ENCODE measurements at places on chromosomes 2 and 18. TPM values are rescaled to one million over a fixed set of nuclear protein-coding genes. Genes with fewer than 3 reads are reported as not detected.

DNA sequence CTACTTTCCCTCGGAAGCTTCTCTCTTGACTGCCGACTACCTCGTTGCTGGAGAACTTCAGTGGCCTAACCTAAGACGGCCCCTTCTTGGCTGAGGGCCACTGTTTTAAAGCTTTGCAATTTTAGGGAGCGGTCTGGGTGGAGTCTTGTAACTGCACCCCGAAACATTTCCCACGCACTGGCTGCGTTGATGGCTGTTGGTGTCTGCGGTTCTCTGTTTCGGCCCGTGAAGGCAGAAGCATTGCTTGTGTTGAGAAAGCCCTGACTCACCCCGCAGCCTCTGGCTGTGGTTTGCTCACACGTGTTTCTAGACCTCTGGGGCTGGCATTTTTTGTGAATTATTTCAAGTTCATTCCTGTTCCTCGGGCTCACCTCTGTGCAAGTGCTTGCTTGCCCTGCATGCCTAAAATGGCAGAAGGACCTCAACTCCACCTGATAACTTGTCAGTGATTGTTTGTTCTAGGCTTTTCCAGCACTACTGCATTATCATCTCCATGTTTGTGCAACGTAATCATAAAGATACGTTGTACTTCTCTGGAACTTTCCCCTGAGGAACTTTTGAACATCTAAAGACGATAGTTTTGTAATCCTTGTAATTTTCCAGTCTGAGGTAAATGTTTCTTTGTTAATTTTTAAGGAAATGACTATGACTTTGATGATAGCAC lies 94.2 kb upstream of the DLX2 start:
- no peak for DNase-seq

- no peak for DNase-seq
These were observed 1288.6 kb upstream of the CDH2 start for GRCh38 chr18:29465526-29465925.

- no peak for DNase-seq
These were observed 36.0 kb upstream of the IKZF2 start for GRCh38 chr2:213187386-213187785.

DNA sequence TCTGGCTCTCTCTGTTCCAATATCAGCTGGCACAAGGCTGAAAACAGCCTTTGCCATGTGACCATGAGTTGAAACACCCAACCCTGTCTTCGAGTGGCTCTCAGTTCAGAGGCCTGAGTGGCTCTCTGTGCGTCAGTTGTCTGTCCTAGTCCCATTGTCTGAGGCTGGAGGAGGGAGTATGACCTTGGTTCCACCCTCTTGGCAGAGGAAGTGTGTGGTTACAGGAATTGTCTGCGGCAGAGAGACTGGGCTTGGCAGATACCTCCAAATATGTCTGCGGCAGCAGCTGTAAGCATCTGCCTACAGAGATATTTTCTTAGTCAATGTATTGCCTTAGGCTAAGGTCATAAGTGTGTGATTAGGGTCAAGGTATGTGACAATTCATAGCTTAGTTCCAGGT lies 32.6 kb downstream of the CNGA3 start:
- no peak for DNase-seq

DNA sequence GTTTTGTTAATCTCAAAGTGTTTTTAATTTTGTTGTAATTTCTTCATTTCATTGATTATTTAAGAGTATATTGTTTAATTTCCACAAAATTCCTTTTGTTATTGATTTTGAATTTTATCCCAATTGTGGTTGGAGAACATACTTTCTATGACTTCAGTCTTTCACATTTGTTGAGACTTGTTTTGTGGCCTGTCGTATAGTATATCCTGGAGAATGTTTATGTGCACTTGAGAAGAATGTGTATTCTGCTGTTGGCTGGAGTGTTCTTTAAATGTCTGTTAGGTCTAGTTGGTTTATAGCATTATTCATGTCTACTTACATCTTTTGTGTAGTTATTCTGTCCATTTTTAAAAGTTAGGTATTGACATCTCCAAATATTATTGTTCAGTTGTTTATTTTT lies 120.3 kb downstream of the TTC27 start:
- no peak for DNase-seq

- DNase-seq, result no peak
These were observed 316.2 kb downstream of the GBX2 start for GRCh38 chr2:235851828-235852525.

- DNase-seq, result no peak
These were observed 23.5 kb upstream of the ELAC1 start for GRCh38 chr18:50944245-50944932.

The ASAP2 gene
- 57.9 TPM for polyA plus RNA-seq

DNA sequence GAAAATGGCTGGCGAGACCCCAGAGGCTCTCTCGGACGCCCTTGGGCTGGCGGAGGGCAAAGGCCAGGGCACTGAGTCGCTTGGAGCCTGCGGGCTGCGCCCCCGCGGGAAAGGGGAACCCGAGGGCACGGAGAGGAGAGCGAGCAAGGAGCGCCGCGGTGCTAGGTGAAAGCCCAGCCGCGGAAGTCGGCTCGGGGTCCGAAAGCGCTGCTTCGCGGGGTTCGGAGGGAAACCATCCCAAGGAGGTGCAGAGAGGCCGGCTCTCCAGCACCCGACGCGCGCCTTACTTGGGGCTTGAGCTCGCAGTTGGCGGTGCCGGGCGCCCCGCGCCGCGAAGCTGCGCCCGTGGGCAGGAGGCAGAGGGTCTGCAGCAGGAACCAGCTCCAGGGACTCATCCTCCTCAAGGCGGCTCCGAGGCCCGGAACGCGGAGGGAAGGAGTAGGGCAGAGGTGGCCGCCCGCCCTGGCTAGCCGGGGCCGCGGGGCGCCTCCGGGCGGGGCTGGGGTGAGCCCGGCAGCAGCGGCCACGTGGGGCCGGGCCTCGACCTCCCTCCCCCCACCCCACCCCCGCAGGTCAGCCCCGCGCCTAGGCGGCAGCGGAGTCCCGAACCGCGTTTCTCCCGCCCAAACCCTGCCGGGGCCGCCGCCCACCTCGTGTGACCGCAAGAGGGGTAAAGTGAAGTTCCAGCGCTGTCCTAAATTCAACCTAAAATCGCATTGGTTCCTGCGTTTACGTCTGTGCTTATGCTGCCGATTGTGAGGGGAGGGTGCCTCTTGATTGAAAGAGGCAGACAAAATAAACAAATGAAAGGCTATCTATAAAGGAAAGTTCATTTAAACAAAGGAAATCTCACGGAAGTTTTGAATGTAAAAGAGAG lies at the start of gene TRABD2A:
Gene TRABD2A, minus strand, starts transcription at position 440 of the 877 bp plus-strand sequence. Its CDS starts 45 bp downstream, at position 395.
- no peak for DNase-seq

GRCh38 chr2:74653589-74653984 lies 460 bp upstream of the SEMA4F start:
- DNase-seq, result no peak

The C2orf80 gene
- 0.85 TPM for polyA plus RNA-seq

The UGT1A10 gene
- polyA plus RNA-seq, result not detected

The MC4R gene
- polyA plus RNA-seq, result 0.24 TPM

DNA sequence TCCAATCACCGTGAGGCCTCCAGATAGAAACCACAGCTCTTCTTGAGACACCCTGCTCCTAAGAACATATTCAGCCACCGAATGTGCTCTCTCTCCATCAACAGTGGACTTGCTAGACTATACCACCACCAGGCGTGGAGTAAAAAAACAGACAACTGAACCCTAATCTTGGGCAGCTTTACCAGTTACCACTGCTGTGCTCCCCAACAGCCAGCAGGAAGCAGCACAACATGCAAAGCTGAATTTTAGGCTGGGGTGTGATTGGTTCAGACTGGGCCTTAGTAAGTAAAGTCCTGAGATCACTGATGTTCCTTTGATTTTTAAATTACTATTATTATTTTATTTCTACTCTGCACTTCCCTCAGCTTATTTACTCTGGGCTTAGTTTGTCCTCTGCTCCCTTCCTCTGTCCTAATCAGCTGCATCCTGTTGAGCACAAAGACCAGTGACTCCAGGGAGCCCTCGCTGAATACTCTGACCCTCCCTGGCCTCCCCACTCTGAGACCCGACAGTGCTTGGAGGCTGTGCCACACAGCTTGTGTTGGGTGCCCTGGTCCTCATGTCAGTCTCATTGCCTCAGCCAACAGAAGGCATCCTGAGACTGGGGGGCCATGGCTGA lies 21.9 kb downstream of the MRPL35 start:
- DNase-seq, result no peak

The CHST9 gene
- 6.2 TPM for polyA plus RNA-seq

- no peak for DNase-seq
These were observed 33.4 kb downstream of the OSBPL1A start for GRCh38 chr18:24364177-24364576.

- no peak for DNase-seq
These were observed 18.0 kb upstream of the ATIC start for GRCh38 chr2:215293879-215294278.

Data from right renal cortex interstitium (tissue), 3 donors.